ENCODE measurements at places on chromosomes 3 and 15.

DNA sequence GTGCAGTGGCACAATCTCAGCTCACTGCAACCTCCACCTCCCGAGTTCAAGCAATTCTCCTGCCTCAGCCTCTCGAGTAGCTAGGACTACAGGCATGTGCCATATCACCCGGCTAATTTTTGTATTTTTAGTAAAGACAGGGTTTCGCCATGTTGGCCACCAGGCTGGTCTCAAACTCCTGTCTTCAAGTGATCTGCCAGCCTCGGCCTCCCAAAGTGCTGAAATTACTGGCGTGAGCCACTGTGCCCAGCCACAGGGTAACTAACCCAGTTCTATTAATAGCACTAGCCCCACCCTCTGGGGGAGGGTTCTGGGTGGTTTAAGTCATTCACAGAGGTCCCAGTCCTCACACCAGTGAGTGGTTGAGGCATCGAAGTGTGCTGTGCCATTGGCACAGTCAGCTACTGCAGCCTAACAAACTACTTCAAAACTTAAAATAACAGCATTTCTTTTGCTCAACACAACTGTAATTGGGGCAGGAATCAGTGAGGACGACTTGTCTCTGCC is 44.0 kb downstream of the RHCG start:
- no peak for DNase-seq

GRCh38 chr3:56366641-56367162 is 101.6 kb downstream of the ERC2 start:
- DNase-seq = no peak

DNA sequence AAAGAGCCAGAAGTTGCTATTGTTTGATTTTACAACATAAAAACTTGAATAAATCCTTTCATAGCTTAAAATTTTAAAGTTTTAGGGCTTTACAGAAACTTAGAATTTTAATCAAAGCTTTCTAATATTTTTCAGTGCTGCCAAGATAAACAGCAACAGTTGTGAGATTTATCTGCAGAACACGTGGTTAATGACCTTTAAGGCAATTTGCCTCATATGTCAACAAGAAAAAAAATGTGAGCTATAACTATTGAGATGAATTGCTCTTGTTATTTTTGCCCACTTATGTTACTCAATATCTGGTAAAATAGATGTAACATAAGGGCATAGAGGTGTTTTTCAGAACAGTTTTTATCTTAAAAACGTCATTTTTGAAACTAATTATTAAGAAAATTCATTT is 96.7 kb upstream of the NECTIN3 start:
- no peak for DNase-seq

- DNase-seq = no peak
Measured at GRCh38 chr3:14769544-14770325, 49.0 kb upstream of the FGD5 start.

GRCh38 chr3:21745966-21746365 is 5.0 kb downstream of the ZNF385D start:
- no peak for DNase-seq

DNA sequence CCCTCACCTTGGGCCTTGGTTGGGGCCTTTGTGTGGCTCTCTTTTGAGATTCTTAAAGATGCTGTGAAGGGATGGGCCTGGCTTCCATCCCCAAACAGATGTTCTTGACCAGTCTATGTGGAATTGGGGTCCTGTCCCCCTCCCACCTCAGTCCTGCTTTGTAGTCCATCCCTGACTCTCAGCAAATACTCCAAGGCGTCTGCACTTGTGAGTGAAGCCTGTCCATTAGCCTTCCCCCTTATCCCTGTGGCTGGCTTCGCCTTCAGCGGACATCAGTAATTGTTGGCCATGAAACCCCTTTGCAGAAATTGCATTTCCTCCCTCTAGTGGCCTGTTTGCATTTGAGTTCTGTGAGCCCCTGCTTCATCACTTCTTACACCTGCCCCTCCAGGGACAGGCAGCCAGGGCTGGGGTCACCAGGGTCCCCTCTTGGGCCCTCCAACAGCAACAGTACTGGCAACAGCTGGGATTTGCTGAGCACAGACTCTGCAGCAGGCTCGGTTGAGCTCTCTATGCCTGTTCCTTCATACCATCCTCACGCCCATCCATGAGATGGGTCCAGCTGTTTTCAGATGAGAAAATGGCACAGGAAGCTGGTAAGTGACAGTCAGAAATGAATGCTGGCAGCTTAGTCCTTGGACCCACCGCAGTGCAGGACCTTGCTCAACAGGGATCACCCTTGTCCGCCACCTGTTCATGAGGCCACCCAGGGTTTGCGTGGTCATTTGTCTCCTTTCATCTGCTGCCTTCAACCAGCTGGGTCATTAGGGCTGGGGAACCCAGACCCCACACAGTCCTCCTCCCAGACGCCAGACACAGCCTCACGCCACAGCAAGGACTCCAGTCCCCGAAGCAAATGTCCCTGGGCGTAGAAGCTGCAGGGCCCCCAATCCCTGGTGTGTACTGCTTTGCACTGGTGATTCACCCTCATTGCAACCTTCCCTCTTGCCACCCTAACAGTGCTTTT is 8.9 kb upstream of the LRRK1 start:
- no peak for DNase-seq

GRCh38 chr15:49468481-49468839 is 45.4 kb downstream of the FGF7 start:
- no peak for DNase-seq

GRCh38 chr15:72902245-72902918 is 118.8 kb upstream of the ADPGK start:
- no peak for DNase-seq

DNA sequence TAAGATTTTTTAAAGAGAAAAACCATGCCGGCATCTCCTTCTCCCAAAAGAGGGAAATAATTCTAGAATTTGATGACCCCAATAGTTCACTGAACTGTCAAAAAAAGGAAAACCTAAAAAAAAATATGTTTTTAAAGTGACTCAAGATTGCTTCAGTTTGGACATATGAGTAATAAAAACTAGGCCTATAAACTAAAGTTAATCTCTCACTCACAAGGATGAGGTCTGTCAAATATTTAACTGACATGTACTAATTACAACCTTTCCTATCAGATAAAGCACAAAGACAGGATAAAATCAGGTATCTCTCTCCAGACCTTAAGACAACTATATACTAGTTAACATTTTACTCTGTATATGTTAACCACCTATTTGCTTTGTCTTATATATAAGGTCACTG is 231.9 kb downstream of the NSUN3 start:
- no peak for DNase-seq

- DNase-seq = no peak
Measured at GRCh38 chr15:99480016-99480810, 85.6 kb upstream of the MEF2A start.

DNA sequence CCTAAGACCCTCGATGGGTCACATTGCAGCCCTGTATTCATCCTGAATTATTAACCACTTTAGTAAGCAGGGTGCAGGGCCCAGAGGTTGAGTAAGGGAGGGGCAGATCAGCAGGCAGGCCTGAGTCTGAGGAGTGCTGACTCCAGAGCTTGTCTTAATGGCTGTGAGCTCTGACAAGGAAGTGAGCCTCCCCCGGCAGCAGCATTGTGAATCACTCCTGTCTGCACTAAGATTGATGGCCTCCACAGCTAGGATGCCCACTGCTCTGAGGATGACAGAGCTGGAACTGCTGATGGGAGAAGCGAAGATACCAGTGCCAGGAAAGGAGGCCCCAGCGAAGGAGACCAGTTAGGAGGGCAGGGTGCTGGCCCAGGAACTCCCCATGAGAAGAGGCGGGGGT is 46.5 kb upstream of the CCDC174 start:
- DNase-seq = no peak

DNA sequence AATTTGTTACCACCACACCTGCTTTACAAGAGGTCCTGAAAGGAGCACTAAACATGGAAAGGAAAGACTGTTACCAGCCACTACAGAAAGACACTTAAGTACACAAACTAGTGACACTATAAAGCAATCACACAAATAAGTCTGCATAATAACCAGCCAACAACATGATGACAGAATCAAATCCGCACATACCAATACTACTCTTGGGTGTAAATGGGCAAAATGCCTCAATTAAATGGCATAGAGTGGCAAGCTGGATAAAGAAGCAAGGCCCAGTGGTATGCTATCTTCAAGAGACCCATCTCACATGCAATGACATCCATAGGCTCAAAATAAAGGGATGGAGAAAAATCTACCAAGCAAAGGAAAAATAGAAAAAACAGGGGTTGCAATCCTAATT is 106.8 kb upstream of the PRR23C start:
- no peak for DNase-seq

GRCh38 chr15:79673416-79674123 is 223.2 kb downstream of the MTHFS start:
- DNase-seq = no peak

DNA sequence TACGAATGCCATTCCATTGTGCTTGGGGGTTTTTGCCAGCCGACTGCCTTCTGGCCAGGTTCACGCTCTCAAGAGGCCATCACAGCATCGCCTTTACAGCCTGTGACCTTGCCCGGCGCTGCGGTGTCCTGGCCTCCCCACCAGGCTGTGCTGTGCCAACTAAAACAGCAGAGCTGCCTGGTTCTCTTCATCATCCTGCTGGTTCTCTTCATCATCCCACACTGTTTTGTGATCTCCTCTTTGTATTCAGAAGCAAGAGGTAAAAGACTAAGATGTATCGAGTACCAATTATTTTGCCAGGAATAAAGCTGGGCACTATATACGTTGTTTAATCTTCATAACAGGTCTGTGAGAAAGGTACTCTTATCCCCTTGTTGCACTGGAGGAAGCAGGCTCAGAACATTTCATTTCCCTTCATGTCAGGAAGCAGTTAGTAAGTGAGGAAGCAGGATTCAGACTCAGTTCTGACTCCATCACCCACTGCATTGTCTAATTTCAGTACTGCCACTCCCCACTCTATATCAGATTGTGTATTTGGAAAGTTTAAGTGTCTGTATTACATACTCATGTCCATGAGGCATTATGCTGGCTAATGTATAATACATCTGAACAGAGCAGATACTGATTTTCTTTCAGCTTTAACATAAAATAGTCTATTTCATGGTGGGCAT is 92.7 kb downstream of the LRRC28 start:
- DNase-seq = peak; percentile 2

GRCh38 chr3:3260870-3261269 is 81.4 kb upstream of the CRBN start:
- DNase-seq = no peak

DNA sequence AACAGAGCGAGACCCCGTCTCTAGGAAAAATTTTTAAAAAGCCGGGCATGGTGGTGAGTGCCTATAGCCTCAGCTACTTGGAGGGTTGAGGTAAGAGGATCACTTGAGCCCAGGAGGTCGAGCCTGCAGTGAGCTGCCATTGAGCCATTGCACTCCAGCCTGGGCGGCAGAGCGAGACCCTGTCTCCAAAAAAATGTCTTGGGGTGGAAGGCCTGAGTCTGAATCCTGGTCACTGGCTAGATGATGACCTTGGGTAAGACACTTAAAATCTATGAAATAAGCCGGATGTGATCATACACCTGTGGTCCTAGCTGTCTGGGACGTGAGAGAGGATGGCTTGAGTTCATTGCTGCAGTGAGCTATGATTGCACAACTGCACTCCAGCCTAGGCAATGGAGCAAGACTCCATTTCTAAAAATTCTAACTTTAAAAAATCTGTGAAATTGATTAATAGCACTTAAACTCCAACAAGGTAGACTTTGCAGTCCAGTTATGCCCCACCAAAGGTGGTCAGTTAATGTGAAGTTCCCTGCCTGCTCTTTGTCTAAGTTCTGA is 157.3 kb upstream of the UMPS start:
- DNase-seq = no peak

- no peak for DNase-seq
Measured at GRCh38 chr3:138941259-138941885, 5.6 kb downstream of the FOXL2 start.

- DNase-seq = no peak
Measured at GRCh38 chr15:90637693-90638092, 79.5 kb upstream of the BLM start.

GRCh38 chr3:125142940-125143339 is 69.6 kb downstream of the SLC12A8 start:
- no peak for DNase-seq

- DNase-seq = no peak
Measured at GRCh38 chr3:4410606-4411005, 56.5 kb downstream of the SUMF1 start.

DNA sequence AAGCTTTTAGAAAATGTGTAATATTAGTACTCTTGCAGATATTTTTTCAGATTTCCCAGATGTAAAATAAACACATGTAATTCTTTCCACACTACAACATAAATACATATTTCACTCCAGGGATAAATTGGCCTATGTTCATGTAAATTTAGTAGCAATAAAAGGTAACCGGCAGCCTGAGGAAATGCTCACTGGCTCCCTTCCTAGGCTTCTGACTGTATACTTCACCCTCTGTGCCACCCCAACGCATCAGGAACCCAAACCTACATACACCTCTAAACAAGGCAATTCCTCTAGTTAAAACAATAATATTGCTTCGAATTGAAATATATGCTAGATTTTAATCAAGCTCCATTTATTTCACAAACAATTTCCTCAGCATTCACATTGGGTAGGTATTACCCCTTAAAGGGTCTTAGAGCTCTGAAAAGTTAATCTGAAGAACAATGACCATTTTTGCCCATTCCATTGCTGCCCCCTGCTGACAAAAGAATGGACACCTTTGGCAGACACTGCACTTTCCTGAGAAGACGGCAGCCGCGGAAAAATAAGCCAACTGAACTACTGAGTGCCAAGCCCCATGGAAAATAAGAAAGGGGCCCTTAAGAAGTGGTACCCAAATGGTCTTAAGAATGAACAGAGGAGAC is 212.5 kb downstream of the OSBPL10 start:
- DNase-seq = peak; percentile 3

DNA sequence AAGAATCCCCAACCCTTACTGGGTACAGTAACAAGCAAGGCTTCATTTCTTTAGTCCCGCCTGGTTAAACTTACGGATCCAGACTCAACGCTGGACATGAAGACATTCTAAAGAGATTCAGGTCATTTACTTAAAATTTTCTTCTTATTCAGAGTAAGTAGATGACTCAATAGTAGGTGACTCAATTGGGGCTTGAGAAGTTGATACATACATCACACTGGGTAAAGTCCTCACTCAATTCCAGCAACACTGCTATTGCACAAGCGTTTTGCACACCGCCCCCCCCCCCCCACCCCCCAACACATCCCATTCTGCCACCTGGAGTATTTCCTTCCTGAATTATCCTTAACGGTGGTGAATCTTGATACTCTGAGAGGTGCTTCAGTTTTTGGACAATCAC is 610.0 kb downstream of the FOXP1 start:
- DNase-seq = no peak

GRCh38 chr3:13282358-13282985 is 137.7 kb downstream of the NUP210 start:
- no peak for DNase-seq

DNA sequence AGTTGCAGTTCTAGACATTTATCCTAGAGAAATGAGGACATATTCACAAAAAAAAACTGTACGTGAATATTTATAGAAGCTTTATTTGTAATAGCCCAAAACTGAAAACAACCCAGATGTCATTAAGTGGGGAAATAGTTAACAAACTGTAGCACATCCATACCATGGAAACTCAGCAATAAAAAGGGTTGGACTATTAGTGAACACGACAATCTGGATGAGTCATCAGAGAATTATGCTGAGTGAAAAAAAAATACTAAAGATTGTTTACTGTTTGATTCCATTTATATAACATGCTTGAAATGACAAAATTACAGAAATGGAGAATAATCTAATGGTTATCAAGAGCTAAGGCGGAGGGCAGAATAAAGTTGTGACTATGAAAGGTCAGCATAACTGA is 59.5 kb downstream of the CPA3 start:
- no peak for DNase-seq

All from stimulated activated CD4-positive, alpha-beta T cell treated with anti-CD3 and anti-CD28 coated beads, Interleukin-1b, Interleukin-23, amount 100 ng/mL, for 1 hour (primary cell).